NCI-H1092 treated with DMSO at 0.1 percent for 48 hours (cell line): ENCODE measurements at places on chromosomes 6 and 20.

GRCh38 chr6:144190593-144190992, 40.3 kb downstream of the STX11 start:
- no peak for DNase-seq

GRCh38 chr20:189611-190010, at the start of gene DEFB128:
Gene DEFB128, minus strand, starts transcription at chr20:189711. Its CDS starts 88 bp downstream, at chr20:189623.
- no peak for DNase-seq

DNA sequence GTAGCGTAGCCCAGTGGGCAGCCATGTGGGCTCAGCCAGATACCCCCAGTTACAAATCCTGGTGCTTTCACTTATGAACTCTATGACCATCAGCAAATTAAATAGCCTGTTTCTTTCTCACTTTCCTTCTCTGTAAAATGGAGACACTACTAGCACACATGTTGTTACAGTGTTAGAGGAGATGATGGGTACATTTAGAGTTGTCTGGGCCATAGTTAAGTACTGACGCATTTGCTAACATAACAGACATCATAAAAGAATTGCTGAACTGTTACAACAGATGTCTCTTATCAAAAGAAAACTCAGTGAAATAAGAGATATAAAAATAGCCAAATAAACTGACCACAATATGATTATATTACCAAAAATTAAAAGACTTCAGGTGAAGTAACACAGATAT, 69.9 kb upstream of the DOK5 start:
- no peak for DNase-seq

DNA sequence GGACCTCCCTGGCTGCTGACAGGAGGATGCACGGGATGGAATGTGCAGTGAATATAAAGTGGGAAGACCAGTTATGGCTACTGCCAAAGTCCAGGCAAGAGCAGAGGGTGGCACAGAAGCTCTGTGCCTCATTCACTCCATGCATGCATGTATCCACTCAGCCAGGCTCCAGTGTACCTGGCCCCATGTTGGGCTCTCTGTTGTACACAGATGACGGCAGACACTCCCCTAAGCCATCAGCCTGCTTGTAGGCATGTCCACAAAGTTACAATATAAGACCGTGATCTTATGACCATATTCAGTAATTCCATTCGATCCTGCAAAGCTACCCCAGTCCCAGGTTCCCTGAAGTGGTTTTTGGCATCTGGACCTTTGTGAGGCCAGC, 116.8 kb downstream of the PREX1 start:
- no peak for DNase-seq
